ENCODE measurements at places on chromosomes 12 and 14.

- DNase-seq = no peak
Measured at GRCh38 chr12:28800129-28800528, 348.9 kb upstream of the FAR2 start.

- DNase-seq = no peak
Measured at GRCh38 chr12:101823891-101824290, 6.9 kb downstream of the GNPTAB start.

GRCh38 chr12:132273992-132274334, 55.4 kb downstream of the GALNT9 start:
- DNase-seq = no peak

- no peak for DNase-seq
Measured at GRCh38 chr12:116528498-116528897, 30.7 kb upstream of the MAP1LC3B2 start.

GRCh38 chr12:53631721-53632120, 5.5 kb upstream of the ATF7 start:
- DNase-seq = no peak

GRCh38 chr12:66365718-66366490, 63.6 kb downstream of the HELB start:
- DNase-seq = no peak

GRCh38 chr14:103735439-103735814, 19.8 kb downstream of the ZFYVE21 start:
- no peak for DNase-seq

GRCh38 chr14:29388571-29388970, 539.1 kb downstream of the PRKD1 start:
- DNase-seq = no peak

- DNase-seq = no peak
Measured at GRCh38 chr14:99093532-99094517, 178.2 kb downstream of the BCL11B start.

- DNase-seq = no peak
Measured at GRCh38 chr12:12191008-12191407, 75.8 kb downstream of the LRP6 start.

GRCh38 chr12:90562671-90563070, 392.3 kb downstream of the CCER1 start:
- DNase-seq = no peak

GRCh38 chr12:34389378-34390170, 367.3 kb downstream of the ALG10 start:
- DNase-seq = no peak

DNA sequence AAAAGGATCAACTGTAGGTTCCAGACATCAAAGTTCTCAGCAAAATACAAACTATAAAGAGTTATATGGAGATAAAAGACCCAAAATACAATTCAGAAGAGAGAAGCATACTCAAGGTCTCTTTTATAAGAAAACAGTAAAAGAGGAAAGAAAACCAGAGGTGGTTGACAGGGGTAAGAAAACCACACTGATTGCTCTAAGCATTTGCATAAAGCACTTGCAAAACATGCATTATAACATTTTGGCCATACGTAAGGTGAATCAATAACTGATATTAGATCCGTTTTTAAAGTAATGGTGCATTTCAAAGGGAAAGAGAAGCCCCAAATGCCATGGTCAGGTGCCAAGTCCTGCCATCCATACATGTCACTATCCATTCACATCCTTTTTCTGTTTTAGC, 5.9 kb downstream of the DDHD1 start:
- DNase-seq = no peak

GRCh38 chr14:39426605-39427004, 5.6 kb downstream of the FBXO33 start:
- DNase-seq = no peak

- no peak for DNase-seq
Measured at GRCh38 chr12:104930388-104931326, 27.4 kb downstream of the SLC41A2 start.

GRCh38 chr12:85260896-85261295, 19.1 kb upstream of the ALX1 start:
- DNase-seq = no peak

GRCh38 chr12:132640936-132641335, 22.4 kb downstream of the P2RX2 start:
- DNase-seq = no peak

DNA sequence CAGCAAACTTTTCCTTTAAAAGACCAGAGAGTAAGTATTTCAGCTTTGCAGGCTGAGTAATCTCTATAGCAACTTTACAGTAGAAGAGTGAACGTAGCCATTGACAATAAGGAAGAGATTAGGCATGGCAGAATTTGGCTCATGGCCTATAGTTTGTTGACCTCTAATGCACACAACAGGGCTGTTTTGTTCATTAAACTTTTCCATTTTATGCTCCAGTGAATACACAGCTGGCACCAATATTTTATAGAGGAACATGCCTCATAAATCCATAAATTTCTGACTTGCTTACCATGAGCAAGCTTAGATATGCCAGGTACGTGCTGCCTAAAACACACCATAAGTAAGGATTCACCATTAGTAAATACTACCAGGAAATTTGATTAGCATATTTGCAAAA, 609.0 kb upstream of the STXBP6 start:
- no peak for DNase-seq

DNA sequence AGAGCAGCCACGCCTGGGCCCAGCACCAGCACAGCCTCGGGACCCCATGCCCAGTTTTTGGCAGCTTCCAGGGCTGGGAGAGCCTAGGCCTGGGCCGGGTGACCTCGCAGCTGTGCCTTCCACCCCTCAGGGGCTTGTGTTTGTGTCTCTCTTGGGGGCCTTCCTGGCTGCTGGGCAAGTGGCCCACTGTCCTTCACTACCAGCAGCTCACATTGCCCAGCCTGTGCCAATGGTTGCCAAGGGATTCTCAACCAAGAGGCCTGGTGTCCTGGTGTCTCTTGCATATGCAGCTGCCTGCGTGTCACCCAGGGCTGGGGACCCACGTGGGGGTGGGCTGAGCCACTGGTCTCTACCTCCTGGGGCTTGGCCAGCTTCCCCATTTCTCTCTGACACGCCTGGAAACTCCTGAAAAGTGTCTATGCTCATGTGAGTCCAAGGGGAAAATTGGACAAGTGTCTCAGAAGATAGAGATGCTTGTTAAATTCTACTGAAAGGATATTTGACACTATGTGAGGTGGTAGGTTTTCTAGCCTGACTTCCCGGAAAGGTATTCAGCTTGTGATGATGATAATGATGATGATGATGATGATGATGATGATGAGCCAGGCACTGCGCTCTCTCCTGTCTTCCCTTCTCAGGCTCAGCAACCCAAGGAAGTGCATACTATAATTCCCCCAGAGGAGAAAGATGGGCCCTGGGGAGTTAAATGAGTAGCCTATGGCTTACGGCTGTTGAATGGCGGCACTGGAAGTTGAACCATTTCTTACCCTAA, 48.8 kb upstream of the ESRRB start:
- no peak for DNase-seq
